ENCODE measurements at places on chromosomes 12 and 14.

DNA sequence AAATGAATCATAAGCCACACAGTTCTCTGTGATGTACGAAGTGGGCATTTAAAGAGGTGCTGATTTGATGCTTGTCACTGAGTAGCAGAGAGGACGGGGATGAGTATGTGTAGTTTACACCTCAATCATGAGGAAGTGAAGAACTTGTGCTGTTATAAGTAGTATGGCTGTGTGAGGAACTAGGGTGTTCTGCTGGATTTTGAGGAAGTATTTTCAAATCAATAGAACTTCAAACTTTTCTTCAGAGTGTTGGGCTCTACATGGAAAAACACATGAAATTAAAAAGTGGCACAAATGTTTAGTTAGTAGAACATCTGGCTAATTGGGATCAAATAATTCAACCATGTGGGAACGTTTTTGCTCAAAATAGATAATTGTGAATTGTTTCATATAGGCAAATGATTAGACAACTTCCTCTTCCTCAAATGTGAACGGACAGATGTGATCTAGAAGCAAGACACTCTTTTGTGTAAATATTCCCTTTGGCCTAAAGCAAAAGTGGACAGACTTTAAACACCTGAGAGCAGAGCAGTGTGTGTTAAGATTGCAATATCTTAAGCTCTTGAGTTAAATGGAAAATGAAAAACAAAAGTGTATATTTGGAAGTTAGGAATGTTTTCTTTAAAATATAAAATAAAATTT, 168.5 kb downstream of the NAV3 start:
- DNase-seq = no peak

- no peak for DNase-seq
These were observed 927.1 kb downstream of the VRK1 start for GRCh38 chr14:97724265-97724731.

GRCh38 chr12:122080149-122081082, 1.9 kb downstream of the MLXIP start:
- no peak for DNase-seq

DNA sequence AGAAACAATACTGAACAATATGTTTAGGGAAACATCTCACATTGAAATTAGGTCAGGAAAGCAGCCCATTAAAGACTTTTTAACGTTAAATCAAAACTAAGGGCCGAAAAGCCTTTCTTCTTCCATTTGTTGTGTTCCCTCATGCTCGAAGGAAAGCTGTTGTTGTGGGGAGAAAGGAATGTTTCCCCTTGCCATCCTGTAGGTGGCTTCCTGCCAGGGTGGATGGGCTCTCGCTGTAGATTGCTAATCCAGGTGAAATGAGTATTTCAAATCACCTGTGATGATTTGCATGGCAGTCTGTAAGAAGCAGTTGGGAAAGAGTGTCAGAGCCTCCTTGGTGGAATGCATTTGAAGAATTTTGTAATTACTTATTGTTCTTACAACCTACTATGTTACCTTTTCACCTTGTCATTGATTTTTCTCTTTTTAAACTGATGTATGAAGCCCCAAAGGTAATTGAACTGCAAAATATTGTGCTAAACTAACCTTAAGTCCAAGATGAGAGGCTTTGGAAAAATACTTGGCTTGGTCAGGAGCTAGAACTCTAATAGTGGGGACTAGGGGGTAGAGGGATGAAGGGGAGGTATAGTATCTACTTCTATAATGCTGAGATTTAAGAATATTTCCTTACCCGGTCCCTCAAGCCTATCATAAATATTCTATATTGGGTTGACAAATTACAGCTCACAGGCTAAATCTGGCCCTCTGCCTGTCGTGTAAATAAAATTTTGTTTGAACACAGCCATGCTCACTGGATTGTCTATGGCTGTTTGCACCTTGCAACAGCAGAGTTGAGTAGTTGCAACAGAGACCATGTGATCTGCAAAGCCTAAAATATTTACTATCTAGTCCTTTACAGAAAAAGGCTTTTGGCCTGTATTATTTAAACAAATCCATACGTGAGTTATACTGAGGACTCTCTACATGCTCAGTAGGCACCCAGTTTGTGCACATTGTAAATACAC, 7.7 kb upstream of the DCP1B start:
- no peak for DNase-seq

GRCh38 chr12:58844161-58844560, 76.1 kb downstream of the LRIG3 start:
- no peak for DNase-seq

DNA sequence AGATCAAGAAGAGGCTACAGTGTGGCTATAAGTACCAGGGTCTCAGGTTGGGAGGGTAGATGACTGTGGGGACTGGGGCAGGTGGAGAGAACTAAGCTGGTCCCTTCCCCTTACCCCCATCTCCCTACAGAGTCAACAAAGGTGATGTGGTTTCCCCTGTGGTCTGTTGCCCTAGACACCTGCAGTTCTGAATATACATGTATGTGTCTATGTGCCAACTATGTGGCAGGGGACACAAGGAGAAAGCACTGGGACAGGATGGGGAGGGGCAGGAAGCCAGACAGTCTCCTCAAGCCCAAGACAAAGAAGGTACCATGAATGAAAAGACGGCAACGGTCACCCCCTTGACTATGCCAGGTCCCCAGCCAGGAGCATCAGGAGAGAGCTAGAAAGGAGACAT, 4.5 kb upstream of the HDAC7 start:
- no peak for DNase-seq

GRCh38 chr12:53252349-53252916, 15.7 kb upstream of the ESPL1 start:
- DNase-seq = no peak

GRCh38 chr12:79737875-79738718, 47.3 kb upstream of the PAWR start:
- DNase-seq = no peak

GRCh38 chr14:84493779-84494178, 1036.2 kb upstream of the FLRT2 start:
- no peak for DNase-seq

- DNase-seq = no peak
These were observed 175.8 kb downstream of the ETV6 start for GRCh38 chr12:11825278-11825677.

DNA sequence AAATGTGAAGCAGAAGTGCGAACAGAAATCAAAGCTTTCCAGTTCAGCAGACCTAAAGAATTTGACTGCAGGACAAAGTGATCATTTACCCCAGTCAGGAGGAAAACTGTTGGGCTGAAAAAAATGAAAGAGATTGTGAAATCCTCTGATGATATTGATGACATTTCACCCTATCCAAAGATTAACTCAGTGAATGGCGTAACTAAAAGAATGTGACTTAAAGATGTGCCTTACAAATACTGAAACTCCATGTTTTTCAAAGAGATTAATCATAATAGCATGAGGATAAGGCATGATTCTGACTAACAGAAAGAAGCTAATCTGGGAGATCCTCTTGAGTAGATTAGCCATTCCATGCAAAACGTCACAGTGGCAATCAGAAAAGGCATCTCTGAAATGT, 225.6 kb downstream of the DUSP6 start:
- no peak for DNase-seq

DNA sequence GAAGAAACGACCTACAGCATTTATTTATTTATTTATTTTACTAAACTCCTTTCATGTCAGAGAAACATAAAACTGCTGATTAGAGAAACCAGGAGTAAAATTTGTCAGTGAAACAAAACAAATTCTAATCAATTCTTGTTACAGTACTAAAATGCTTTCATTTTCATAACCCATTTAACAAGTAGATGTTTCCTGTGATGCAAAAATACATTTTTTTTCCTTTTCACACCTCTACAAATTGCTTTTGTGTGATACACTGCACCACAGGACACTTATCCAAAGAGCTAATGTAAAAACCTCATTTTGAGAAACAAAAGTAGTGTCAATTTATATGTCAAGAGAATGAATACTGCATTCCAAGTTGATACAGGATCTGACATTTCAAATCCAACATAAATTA, 155.1 kb downstream of the SYT1 start:
- no peak for DNase-seq

GRCh38 chr12:400828-401227, 616 bp upstream of the CCDC77 start:
- no peak for DNase-seq

GRCh38 chr12:52147367-52147963, 44.3 kb downstream of the KRT80 start:
- no peak for DNase-seq

GRCh38 chr12:116434155-116435011, 124.8 kb upstream of the MAP1LC3B2 start:
- DNase-seq = no peak

DNA sequence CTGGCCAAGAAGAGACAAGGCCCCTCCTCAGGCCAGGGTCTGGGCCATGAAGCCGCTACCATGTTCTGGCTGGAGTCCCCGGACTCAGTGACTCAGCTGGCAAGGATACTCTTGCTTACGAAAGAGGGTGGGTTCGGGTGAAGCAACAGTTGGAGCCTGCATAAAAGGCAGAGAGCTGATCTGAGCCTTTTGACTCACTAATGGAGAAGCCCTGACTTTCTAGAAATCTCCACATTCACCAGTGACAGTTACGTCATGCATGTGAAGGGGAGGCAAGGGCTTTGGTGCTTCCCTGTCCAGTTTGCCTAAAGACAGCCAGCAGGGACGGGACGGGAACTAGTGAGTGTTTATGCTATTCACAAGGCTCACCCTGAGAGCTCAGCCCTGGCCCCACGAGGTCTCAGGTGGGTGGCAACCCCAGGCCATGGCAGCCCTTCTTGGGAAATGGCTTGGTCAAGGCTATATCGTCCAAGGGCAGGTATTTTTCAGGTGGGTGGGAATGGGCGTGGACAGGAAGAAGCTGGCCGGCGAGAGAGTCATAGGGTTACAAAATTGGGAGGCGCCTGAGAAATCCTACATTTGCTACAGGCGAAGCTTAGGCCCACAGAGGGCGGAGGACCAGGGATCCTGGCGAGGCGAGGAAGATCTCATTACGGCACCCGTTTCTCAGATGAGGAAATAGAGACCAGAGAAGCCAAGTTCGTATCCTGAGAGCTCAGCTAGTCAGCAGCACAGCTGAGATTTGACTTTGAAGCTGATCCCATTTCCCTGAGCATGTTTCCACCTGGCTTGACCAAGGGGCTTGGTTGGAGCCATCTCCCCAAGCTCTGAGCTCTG, 314.6 kb downstream of the BCL11B start:
- DNase-seq = no peak

- no peak for DNase-seq
These were observed 38.6 kb downstream of the MGST1 start for GRCh38 chr12:16385782-16386646.

DNA sequence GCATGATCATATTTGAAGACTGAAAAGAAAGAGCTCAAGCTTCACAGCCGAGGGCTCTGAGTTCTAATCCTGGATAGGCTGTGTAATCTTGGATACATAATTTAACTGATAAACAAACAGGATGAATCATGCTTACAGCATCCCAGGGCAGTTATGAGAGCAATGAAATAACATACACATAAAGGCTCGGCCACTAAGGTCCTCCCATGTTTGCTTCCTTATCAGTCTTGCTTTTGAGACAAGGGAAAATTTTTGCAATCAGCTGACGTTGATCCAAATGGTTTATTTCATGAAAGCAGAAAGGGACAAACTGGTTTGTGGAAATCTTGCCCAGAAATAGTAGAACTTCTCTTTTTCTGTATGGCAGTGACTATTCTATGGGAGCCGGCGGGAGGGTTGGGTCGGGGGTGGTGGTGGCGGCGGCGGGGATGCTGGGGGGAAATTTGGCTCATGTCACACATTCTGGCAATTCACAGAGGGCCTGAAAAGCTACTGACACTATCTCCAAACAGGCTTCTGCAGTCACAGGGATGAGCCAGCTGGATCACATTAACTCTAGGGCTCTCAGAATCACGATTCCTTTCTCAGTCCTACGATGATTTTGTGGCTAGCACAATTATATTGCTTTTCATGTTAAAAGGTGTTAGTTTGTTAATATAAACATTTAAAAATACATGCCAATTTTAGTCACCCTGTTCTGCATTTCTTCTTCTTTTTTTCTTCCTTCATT, 124.5 kb downstream of the SLC8A3 start:
- DNase-seq = no peak

DNA sequence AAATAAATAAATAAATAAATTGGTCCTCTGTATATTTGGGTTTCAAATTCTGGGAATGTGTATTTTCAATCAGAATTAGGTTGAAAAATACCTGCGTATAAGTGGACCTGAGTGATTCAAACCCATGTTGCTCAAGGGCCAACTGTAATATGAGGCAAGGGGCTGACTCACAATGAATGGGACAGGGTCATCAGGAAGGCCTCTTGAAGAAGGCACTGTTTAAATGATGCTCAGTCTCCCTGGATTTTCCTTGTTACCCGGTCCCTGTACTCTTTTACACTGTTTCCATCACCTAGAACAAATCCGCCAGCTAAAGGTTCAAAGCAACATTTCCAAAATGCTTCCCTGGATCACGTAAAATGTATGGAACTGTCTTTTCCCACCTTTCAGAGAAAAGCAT, 3.8 kb downstream of the PSMB5 start:
- DNase-seq = no peak
